Upper lobe of right lung (tissue), 1 donor: ENCODE measurements at places on chromosomes 11 and 22. TPM values are rescaled to one million over a fixed set of nuclear protein-coding genes. Genes with fewer than 3 reads are reported as not detected.

The C11orf87 gene
- 0.35 TPM for total RNA-seq

The AASDHPPT gene
- 27.4 TPM for total RNA-seq

- no peaks in the 10 kb centered on the region for H3K4me1 ChIP-seq
- H3K4me3 ChIP-seq, result no peak overlapping the region
- no peaks in the 10 kb centered on the region for H3K27me3 ChIP-seq
- no peak for DNase-seq
- H3K27ac ChIP-seq, result no peak overlapping the region
- H3K36me3 ChIP-seq, result no peaks in the 10 kb centered on the region
Measured at GRCh38 chr11:36196411-36196998, 92.7 kb downstream of the COMMD9 start.

- no peak for DNase-seq
- H3K27ac ChIP-seq, result no peak overlapping the region
Measured at GRCh38 chr11:78094250-78094649, 14.6 kb upstream of the NDUFC2 start.

DNA sequence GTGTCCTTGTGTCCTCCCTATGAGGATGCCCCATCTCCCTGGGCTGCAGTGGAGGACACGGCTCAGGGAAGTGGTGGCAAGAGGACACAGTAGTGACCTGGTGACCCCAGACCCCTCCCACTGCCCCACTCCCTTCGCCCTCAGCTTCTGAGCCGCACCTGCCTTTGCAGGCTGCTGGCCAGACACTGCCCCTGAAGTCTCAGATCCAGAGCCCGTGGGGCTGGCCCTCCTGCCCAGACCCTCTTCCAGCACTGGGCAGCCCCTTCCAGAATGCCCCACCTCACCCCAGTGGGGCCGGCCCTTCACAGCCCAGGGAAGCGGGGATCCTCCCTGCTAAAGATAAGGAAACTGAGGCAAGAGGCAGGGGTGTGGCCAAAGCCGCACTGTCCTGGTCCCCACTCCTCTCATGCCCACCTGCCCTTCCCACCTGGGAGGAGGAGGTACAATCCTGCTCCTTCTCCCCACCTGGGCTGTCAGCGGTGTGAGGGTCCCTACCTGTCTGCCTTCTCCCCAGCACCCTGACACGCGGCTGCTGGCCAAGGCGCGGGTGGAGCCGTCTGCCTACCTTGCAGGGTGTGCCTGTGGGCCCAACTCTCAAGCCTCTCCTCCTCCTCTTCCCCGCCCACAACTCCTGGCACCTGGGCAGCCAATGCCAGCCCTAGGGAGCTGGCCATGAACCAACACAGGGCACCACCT is 17.3 kb downstream of the TRPM5 start:
- DNase-seq, result peak; percentile 78
- H3K27me3 ChIP-seq, result no peaks in the 10 kb centered on the region
- H3K36me3 ChIP-seq, result no peaks in the 10 kb centered on the region
- no peak overlapping the region for H3K27ac ChIP-seq

GRCh38 chr11:22734628-22735345 is 68.4 kb downstream of the GAS2 start:
- no peaks in the 10 kb centered on the region for H3K36me3 ChIP-seq
- no peaks in the 10 kb centered on the region for H3K27me3 ChIP-seq
- DNase-seq, result no peak

- H3K4me3 ChIP-seq, result no peak overlapping the region
- no peaks in the 10 kb centered on the region for H3K27me3 ChIP-seq
- no peak for DNase-seq
- H3K4me1 ChIP-seq, result no peaks in the 10 kb centered on the region
- no peaks in the 10 kb centered on the region for H3K36me3 ChIP-seq
Measured at GRCh38 chr11:63445720-63446119, 45.2 kb downstream of the PLAAT5 start.

GRCh38 chr11:96155627-96156378 is 187.2 kb downstream of the MAML2 start:
- no peaks in the 10 kb centered on the region for H3K27me3 ChIP-seq
- peak overlapping the region; percentile 72 for H3K27ac ChIP-seq
- DNase-seq, result peak; percentile 72
- no peaks in the 10 kb centered on the region for H3K36me3 ChIP-seq
- H3K4me3 ChIP-seq, result no peak overlapping the region

DNA sequence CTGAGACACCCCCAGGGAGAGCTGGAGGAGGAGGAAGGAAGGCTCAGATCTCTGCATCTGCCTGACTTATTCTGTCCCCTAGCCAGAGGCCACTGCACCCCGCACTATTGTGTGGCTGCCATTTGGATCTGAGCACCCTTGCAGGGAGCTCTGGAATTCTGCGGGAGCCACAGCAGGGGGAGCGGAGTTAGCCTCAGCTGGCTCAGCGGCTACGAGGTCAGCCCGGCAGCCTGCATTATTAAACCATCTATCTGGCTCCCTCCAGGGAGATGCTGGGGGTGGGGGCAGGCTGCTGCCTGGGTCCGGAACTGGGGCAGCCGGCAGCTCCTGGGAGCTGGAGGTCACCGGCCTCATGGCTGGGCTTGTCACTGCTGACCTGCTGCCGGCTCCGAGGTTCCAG is 6.5 kb upstream of the ELFN2 start:
- no peaks in the 10 kb centered on the region for H3K4me1 ChIP-seq
- H3K27me3 ChIP-seq, result peaks cover 24% of the 10 kb centered on the region
- no peaks in the 10 kb centered on the region for H3K36me3 ChIP-seq

DNA sequence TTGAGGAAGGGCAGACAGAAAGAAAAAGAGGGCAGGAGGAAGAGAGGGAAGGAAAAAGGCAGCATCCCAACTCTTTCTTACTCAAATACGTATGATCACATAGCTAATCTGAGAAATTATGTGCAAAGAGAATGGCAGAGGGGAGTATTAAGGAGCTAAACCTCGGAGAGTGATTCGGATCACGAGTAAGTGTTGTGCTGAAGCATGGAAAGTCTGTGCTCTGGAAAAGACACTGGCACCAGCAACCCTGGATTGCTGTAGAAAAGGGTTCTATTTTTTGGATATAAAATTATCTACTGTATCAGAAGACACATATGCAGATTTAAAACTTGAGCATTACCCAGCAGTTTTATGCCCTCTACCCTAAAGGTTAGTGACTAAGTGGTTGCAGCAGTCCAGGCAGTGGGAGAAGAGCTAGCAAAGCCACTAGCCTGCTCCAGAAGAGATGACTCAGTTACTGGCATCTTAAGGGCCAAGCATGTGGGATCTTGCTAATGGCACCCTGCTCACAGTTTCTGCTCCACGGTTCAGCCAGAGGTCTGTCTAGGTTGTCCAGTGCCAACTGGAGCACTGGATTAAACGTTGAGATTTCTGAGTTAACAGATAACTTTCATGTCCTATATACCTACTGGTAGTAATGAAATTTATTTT is 151.7 kb downstream of the SWAP70 start:
- no peak overlapping the region for H3K4me3 ChIP-seq
- peaks cover 9% of the 10 kb centered on the region for H3K36me3 ChIP-seq
- no peak for DNase-seq
- H3K27ac ChIP-seq, result no peak overlapping the region
- H3K4me1 ChIP-seq, result peaks cover 4% of the 10 kb centered on the region

- no peak overlapping the region for H3K4me3 ChIP-seq
- H3K4me1 ChIP-seq, result peaks cover 10% of the 10 kb centered on the region
- peaks cover 10% of the 10 kb centered on the region for H3K36me3 ChIP-seq
- H3K27me3 ChIP-seq, result no peaks in the 10 kb centered on the region
Measured at GRCh38 chr22:19983741-19984140, 32.9 kb downstream of the ARVCF start.

- no peaks in the 10 kb centered on the region for H3K27me3 ChIP-seq
- DNase-seq, result no peak
- no peak overlapping the region for H3K27ac ChIP-seq
- H3K36me3 ChIP-seq, result no peaks in the 10 kb centered on the region
- no peak overlapping the region for H3K4me3 ChIP-seq
- H3K4me1 ChIP-seq, result peaks cover 8% of the 10 kb centered on the region
Measured at GRCh38 chr22:40516416-40516815, 120.1 kb downstream of the MRTFA start.

DNA sequence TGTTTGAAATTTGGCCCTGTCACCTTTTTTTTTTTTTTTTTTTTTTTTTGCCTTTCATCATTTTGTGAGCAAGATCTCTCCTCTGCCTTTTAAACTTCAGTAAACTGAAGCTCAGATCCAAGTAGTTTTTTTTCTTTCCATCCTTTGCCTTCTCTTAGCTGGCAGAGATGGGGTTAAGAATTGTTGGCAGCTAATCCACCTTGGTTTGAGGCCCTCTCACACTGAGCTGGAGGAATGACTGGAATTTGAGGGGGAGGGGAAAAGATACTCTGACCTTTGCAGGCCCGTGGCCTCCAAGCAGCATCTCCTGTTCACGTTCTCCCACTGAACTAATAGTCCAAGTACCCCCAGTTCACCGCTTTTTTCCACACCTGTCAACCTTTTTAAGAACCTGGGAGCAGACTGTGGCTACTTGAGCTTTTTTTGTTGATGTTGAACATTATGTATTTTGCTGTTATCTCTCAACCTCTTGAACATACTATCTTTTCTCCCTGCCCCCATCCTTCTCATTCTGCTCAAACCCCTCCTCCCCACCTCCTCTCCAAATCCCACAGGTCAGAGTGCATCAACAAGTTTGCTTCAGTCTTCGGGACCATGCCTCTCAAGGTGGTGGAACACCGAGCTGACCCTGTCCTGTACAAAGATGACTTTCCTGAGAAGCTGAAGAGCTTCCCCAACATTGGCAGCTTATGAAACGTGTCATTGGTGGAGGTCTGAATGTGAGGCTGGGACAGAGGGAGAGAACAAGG is 66.2 kb downstream of the ALX4 start:
- H3K27me3 ChIP-seq, result no peaks in the 10 kb centered on the region
- no peak overlapping the region for H3K27ac ChIP-seq
- H3K4me1 ChIP-seq, result peaks cover 19% of the 10 kb centered on the region
